ENCODE measurements at places on chromosomes 5 and 9.

- DNase-seq: no peak
Observed at GRCh38 chr5:39395521-39395920, 29.3 kb downstream of the DAB2 start.

DNA sequence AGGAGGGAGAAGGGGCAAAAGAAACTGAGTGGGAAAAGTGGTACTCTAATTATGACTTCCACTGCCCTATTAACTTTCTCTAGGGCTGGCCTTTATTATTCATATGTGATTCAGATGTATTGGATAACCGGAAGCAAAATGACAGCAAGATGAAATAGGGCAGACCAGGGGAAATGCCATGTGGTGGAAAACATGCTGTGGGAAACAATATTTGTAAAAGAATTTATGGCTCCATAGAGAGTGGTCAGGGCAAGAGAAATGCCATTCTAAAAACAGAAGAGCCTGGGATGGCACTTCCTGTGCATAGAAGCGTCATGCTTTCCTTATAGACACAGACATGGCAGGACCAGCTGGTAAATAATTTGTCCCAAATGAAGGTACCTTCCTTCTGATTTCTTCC, 67.7 kb downstream of the MEGF10 start:
- no peak for DNase-seq

DNA sequence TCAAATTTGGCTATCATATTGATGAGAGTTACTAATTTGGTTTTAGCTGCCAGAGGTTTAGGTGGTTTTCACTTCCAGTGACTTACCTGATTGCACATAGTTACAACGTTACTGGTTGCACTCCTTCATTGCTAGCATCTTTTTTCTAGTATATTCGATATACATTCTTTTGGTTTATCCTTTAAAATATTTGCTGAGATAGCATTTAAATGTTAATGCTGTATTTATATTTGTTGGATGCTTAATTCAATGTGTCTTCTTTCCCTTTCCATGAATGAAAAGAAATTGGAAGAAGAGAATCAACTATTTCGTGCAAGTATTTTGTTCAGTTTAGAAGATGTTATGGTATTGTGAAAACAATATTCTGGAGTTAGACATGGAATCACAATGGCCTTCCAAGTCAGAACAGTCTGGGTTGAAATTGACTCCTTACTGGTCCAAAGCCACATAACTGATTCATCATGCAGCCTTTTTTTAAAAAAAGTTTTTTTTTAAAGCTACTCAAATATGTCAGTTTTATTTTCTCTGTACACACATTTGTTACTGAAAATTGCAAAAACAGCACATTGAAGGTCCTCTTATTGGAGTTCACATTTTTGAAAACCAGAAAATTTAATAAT, 2.2 kb downstream of the SPIN1 start:
- DNase-seq: no peak

DNA sequence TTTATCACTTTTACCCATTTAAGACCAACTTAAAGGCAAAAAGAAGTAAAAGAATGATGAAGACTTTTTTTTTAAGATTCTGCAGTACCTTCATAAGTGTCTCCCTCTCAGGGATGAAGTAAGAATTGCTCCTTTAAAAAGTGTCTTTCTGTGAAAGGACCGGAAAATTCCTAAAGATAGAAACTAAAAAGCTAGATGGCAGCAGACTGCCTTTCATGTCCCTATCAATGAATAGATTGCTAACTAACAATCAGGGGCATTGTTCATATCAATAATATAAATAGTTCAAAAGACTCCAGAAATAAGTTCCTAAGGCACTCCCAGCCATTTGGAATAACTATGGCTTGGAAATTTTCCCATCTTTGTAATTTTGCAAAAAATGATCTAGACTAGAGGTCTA, 558.0 kb downstream of the PDE4D start:
- DNase-seq: no peak

GRCh38 chr5:73814233-73814846, 188.3 kb downstream of the ARHGEF28 start:
- DNase-seq: peak; percentile 46

DNA sequence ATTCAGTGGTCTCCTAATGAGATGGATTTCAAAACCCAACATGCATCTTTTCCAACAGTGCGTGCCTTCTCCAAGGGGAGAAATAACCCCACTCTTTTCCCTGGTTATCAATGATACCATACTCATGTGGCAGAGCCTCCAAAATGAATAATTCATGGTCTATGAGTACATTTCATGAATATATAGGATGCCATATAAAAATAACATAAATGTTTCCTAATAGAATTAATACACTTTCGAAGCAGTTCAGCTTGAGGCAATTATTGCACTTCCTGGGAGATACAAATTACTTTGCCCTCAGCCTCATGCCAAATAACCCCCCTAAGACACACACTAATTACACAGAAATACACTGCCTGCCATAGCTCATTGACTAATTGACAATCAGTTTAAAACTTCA, 318.6 kb downstream of the ZSWIM6 start:
- no peak for DNase-seq

- no peak for DNase-seq
Observed at GRCh38 chr9:6562201-6562600, 83.3 kb downstream of the GLDC start.

DNA sequence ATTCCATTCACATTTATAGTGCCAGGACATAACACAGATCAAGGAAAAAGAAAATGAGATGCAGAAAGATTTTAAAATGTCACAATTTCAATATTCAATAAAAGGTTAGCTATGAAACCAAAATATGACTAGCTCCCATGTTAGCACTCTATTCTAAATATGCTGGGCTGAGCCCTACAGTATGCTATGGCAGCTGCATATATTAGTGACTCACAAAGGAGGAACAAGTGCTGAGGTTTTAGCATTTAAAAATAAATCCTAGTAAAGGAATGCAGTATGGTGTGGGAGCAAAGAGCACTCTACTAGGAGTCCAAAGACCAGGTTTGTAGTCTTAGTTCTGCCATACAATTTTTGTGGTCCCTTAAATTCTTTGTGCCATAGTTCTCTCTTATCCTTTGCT, 118.4 kb downstream of the OXCT1 start:
- no peak for DNase-seq

DNA sequence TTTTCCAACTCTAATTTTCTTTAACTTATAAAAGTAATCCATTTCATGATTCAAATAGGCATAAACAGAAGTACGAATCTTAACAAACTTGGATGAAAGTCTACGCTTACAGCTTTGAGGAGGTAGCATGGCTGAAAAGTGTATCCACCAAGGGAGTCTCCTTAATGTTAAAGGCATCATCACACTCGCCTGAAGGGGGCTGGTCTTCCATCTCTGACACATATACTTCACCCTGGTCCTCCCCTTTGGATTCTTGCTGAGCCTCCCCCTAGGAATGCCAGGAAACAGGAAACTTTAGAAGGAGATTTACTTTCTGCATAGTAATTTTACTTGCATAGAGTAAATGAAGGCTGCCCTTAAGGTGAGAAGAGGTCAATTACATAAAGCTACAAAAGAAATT, 10.3 kb upstream of the NME5 start:
- no peak for DNase-seq

DNA sequence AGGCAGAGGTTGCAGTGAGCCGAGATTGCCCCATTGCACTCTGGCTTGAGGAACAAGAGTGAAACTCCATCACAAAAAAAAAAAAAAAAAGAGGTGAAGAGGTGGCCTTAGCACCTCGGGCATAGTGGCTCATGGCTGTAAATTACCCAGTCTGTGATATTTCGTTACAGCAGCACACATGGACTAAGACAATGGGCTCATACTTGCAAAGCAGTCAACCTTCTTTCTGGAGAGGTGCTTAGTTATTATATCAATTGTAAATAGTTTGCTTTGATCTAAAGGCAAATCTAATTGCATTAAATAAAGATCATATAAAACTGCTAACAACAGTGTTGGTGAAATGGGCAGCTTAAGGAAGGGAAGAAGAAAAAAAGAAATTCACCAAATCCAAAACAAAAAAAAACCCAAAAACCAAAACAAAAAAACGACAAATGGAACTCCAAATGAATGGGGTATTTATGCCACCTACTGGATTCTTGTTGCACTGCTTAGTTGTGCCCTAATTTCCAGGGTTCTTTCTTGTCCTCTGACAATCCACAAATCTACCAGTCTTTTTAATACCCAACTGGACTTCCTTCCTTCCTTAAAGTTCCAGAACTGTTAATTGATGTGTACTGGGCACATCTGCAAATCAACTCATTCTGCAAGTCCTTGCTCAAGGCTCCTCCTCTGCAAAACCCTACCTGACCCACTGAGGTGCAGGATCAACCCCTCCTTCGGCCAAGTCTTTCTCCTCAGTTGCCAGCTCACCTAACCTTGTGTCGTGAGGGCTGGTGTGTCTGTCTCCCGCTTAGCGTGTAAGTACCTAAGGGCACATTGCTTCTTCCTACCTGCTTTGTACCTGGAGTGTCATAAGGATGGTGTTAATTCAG, 35.0 kb upstream of the DMRT1 start:
- peak; percentile 9 for DNase-seq

GRCh38 chr5:148421661-148422060, 37.9 kb downstream of the FBXO38 start:
- no peak for DNase-seq

GRCh38 chr5:33737697-33738096, 154.1 kb downstream of the ADAMTS12 start:
- DNase-seq: no peak

DNA sequence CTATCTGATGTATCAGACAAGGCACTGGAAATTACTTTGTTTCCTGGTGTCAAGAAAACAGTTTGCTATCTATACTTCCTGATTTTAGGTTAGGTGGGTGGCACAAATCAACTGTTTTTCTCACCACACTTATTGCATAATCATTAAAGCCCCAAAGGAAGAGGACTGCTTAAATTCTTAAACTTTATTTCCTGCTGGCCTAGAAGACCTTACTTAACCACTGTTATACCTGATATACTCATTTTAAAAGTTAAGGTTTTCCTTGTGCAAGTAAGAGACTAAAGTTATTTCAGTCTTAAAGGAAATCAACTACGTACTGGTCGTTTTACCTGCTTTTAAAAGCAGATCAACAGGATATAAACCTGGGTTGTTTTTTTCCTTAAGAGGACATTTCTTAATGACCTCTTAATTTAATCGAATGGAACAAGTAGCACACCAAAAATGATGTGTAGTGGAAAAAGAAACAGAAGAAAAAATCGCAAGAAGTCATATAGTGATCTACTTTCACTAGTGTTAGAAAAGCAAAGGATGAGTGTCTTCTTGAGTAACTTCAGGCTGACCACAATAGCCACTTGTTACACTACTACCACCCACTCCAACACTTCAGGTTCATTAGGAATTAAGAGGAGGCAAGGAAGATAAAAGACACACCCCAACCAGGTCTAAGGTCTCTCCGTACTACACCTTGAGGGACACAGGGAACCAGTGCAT, 974 bp downstream of the CLINT1 start:
- DNase-seq: peak; percentile 14

DNA sequence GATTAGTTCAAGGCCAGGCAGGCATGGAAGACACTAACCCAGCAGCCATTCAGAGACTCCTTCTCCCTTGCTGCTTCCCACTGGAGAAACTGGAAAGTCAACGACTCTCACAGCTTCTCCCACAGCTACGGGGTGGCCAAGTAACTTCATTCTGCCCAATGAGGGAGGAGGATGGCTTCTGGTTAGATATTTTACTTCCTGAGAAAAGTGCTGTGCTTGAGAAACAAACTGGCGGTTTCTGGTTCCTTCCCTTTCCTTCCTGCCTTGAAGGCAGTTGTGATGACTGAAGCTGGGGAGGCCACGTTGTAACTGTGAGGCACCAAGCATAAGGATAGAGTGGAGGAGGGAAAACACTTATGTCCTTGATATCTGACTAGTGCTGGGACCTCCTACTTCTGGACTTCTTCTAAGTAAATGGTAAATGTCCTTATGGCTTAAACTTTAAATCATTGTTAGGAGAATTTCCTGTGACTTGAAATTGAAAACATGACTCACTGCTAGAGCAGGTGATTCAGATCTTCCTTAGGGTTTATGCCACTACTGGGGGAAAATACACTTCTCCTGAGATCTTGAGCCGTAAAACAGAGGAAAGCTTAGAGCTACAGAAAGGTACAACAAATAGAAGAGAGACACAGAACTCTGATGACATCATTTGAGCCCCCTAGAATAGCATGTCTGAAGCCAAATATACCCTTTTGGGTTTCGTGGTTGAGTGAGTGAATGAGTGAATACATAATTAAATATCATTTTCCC, 3.1 kb upstream of the GNPDA1 start:
- DNase-seq: no peak

DNA sequence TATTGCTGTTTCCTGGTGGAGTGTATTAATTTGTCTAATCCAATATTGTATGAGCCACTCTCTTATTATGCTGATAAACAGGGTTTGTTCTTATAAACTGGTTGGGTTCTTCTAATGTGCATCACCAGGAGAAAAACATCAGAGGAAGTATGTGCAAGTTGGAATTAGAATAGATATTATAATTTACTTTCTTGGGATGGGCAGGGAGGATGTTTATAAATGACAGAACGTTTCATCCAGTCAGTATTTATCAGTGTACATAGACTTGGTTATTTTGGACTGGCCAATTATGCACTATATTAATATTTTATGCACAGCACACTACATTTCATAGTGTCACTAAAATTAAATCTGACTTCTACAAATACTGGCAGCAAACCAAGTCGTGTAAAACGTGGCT, 495.8 kb downstream of the PSAT1 start:
- DNase-seq: no peak

GRCh38 chr9:14806941-14807520, 84.5 kb upstream of the CER1 start:
- DNase-seq: no peak

DNA sequence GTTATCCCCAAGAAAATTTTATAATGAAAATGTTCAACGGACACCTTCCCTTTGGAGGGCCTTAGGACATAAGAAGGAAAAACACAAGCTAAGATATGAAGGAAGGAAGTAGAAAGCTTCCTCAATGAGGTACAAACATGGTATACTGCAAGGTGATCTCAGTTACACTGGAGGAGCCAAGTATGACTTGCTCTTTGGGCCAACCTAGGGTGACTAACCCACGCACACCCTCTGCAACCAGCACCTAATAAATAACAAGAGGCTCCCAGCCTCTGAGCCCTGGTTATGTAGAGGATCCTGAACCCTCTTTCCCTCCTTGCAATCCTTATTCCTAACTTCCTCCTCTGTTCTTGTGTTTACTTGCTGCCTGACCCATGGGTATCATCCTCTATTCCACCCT, 38.3 kb upstream of the KCNV2 start:
- DNase-seq: no peak

DNA sequence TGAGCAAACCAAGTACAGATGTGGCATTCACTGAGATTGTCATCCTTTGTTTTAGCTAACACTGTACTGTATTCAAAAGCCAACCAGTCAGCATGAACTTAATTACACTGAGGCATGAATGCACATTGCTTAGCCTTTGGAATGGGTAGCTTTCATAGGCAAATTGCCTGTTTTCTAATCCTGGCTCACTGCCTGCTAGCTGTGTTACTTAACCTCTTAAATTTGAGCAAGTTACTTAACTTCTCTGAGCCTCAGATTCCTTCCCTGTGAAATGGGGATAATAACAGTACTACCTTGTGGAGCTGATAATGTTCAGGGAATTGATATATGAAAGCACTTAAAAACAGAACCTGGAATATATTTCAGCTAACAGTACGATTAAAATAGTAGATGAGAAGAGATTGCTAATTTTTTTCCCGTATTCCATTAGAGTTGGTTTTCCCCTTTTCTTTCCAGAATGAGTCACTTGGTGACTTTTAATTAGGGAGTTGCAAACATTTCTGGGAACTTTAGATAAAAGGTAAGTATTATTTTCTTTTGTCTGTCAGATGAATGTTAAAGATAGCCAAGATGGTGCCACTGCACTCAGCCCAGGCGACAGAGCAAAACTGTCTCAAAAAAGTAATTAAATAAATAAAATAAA, 43.9 kb downstream of the ARRDC3 start:
- no peak for DNase-seq

Data from large intestine (tissue), 12 donors.